ENCODE measurements at places on chromosomes 7 and 10. TPM values are rescaled to one million over a fixed set of nuclear protein-coding genes. Genes with fewer than 3 reads are reported as not detected.

Gene PLA2G12B
- not detected for total RNA-seq

Gene CYP3A7
- total RNA-seq, result not detected

Gene GPR15LG
- not detected for total RNA-seq

Gene EPHA1
- not detected for total RNA-seq

Gene DNAH11
- total RNA-seq, result 0.40 TPM

Gene ATOH7
- not detected for total RNA-seq

Gene SPDYE2B
- total RNA-seq, result not detected

Gene FKBP6
- total RNA-seq, result not detected

Gene PLAC9
- total RNA-seq, result 73.6 TPM

Gene GRID2IP
- not detected for total RNA-seq

Gene VPS37D
- total RNA-seq, result 2.9 TPM

Gene SORBS1
- 1.5 TPM for total RNA-seq
